ENCODE measurements at places on chromosomes 1 and 21.

DNA sequence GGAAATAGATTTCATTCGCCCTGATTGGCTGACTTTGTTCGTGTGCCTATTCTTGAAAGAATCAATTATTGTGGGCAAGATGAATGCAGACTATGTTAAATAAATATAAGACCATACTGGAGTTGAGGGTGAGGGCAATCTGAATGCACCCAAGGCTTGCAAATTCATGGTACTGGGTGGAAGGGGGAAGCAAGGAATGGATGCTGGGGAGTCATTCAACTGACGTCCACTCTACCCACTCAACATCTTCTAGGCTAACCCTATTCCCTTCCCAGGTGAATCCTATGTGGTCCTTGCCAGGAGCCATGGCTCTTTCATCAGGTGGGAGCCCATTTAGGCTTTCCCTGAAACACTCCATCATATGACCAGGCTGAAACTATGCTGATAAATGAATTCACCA, 5.7 kb upstream of the CYP4B1 start:
- DNase-seq = no peak

DNA sequence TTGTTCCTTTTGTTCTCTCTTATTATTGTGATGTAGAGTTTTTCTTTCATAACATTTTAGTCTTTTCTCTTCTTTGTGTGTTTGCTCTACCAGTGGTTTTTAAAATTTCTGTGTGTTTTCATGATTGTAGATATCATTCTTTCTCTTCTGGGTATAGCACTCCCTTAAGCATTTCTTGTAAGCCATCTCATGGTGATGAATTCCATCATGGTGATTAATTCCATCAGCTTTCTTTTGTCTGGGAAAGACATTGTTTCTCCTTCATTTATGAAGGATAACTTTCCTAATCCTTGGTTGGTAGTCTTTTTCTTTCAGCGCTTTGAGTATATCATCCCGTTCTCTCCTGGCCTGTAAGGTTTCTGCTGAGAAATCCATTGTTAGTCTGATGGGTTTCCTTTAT, 22.7 kb downstream of the CD55 start:
- DNase-seq = no peak

DNA sequence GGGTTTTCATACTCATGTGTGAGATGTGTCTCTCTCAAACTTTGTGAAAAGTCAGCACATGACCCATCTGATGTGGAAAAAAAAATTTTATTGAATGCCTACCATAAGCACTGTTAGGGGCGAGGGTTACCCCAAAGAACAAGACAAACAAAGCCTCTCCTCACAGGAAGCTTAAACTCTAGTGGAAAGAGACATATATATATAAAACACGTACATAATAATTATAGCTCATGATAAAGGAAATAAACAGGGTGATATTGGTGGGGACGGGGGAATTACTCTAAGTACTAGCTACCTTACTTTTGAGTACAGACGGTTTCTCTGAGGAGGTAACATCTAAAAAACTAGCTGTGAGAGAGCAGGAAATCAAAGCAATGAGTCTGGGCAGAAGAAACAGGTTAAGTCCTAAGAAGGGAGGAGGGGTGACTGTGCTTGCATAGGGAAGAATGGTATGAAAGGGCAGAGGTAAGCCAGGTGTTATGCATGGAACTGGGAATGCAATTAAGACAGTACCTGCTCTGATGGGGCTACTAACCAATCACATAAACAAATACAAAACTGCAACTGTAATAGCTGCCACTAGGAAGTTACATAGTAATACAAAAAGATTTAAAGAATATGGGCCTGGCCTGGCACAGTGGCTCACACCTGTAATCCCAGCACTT, 4.5 kb downstream of the LIN9 start:
- DNase-seq = no peak

- no peak for DNase-seq
Measured at GRCh38 chr1:193111641-193112090, 6.5 kb upstream of the GLRX2 start.

DNA sequence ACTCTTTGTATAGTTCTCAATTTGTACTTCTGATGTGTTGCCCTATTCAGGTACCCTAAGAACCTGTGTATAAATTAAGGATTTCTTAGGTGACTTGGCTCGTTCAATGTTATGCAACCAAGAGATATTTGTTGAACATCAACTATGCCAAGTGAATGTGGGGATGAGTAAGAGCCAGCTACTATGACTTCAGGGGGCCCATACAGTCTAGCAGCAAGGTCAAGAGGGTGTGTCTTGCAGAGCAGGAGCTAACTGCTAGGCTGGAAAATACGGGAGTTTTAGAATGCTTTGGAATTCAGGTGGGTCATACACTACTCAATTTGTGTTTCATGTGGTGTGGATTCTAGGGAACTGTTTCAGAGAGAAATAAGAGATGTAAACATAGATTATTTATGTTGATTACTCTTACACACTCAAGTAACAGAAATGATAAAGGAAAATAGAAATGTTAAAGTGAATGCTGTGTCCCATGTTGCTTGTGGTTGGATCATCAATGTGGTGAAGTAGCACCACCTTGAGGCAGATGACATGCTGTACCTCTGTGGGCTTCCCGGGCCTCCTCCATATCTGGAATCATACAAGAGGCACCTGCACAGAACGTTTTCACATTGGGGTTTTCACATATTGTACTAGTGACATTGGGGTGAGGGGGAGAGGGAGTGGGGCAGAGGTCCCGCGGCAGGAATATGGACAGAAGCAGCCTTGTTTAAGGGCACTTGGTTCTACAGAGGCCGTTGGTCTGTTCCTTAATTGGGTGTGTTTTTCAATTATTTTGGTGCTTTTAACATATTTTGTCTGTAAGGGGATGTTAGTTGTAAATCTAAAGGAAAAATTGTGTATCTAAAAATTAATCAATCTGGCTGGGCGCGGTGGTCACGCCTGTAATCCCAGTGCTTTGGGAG, 12.4 kb downstream of the ARPC5 start:
- peak; percentile 57 for DNase-seq

GRCh38 chr1:226429858-226430715, 22.2 kb upstream of the PARP1 start:
- DNase-seq = no peak

DNA sequence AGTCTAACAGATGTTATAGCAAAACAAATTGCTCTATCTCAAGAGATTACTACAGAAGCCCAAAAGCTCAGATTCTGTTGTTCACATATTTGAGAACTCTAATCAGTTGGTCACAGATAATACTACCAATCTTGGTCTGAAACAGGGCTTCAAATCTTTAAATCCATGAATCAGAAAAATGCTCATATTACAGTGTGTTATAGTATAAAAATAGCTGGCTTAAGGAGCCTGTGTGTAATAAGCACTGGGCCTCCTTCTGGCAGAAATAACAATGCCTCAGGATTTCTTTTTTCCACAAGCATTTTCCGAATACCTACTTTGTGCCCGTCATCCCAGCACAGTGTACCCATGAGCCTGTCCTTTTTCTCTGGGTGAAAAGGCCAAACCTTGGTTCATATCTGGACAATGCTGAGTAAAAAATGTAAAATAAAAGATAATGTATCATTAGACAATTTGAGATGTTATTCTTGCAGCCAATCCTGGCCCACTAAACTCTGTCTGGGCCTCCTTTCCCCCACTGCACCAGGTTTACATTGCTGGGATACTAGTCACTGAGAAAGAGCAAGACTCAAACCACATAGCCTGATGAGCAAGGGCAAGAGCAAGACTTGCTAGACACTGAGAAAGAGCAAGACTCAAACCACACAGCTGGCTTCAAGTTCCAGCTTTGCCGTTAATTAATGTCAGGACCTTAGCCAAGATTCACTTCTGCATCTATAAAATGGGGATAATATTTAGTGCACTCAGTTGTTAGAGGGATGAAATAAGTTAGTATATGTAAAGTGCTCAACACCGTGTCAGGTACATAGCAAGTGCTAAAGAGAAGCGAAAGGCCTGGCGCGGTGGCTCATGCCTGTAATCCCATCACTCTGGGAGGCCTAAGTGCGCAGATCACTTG, 17.0 kb upstream of the ADAR start:
- DNase-seq = no peak

DNA sequence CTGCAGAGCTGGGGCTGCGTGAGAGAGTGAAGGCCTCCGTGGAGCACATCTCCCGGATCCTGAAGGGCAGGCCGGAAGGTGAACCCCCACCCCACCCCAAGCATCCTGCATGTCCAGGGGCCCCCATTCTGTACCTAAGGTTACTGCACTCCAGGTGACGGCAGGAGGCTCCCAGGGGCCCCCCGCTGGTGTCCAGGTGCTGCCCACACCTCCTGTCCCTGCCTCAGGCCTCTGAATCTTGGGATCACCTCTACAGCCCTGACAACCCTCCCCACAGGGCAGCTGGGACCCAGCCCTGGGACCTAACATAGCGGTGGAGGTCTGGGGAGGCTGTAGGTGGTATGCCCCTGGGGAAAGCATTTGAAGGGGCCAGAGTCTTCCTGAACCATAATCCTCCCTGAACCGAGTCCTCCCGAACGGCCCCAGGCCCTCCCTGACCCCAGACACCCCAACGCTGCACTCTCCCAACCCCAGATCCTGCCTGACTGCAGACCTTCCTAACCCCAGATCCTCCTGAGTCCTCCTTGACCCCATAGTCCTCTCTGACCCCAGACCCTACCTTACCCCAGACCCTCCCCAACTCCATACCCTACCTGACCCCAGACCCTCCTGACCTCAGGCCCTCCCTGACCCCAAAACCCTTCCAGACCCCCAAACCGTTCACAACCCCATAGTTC, 33.5 kb downstream of the TRIM11 start:
- DNase-seq = no peak

DNA sequence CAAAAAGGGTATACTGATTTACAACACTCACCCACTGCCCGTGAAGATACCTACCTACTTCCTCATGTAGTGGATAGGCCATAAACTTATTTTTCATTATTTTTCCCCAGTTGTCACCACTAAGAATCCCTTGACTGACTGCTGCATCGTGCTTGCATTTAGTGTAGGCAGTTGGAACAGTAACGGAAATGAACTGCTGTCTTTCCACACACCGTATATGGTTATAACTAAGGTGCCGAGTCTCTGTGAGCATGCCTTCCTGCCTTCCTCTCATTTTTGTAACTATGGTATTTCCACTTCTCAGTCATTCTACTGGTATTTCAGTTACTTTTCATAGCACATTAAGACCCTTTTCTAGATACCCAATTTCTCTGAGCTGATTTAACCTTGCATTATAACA, 36.4 kb downstream of the SLC35F3 start:
- no peak for DNase-seq

DNA sequence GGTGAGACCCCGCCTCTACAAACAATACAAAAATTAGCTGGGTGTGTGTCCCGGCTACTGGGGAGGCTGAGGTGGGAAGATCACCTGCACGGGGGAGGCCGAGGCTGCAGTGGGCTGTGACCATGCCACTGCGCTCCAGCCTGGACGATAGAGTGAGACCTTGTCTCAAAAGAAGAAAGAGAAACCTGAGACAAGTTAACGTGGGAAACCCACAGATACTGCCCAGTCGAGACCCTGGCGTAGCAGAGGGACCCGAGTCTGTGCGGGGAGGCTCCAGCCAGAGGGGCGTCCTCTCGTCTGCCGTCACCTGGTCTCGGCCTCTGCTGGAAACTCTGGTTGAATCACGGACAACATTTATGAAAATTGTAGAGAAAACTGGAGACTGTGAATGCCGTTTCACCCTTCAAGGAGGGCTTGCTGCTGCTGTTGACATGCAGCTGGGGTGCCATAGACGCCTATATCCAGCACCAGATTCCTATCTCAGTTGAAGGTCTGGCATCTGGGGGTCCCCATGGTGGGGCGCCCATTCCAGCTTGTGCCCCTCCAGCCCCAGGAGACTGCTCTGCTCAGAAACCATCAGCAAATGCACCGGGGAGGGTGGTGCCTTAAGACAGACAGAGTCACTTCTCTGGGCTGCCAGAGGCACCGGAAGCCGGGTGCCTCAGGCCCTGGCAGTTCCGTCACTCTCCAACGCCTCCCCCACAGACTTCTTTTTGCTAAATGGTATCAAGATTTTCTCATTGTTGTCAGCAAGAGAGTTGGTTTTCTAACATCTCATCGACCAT, 13.6 kb upstream of the CDK11B start:
- no peak for DNase-seq

DNA sequence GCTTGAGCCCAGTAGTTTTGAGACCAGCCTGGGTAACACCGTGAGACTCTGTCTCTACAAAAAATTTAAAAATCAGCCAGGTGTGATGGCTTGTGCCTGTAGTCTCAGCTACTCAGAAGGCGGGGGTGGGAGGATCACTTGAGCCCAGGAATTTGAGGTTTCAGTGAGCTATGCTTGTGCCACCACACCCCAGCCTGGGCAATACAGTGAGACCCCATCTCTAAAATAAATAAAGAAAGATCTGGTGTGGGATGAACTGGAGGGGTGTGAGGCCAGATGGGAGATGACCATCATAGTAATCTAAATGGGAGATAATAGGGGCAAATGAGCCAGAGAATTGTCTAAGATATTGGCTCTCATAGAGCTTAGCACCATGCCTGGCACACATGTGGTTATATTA, 60.1 kb upstream of the TRABD2B start:
- DNase-seq = no peak

GRCh38 chr1:115492019-115492595, 149.7 kb upstream of the VANGL1 start:
- DNase-seq = no peak

DNA sequence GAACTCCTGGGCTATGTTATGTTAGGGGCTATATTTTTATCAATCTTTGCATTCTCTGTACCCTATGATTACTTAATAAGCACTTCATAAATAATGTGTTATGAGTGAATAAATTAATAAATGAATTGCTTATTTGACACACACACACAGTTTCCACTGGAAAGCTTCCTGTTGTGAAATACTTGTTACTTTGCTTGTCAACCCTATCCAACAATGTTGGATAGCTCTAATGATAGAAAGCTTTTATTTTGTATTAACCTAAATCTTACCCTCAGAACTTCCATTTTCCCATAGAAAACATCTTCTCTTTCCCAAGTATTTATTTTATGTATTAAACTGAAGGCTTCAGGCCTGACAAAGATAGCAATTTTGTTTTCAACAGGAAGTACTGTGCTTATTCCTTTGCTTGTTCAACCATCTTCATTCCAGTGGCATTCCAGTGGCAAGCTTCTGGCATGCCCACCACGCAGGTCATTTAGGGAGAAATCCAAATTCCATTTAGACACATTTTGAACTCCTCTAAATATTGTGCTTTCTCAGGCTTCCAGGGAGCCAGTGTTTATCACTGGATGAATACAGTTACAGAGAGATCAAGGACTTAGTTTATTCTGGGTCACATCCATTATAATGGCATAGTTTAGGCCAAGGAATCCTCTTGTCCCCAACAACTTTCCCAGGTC, 134.4 kb downstream of the TGFB2 start:
- no peak for DNase-seq

- DNase-seq = peak; percentile 79
Measured at GRCh38 chr1:223142795-223143536, at the start of gene TLR5. TSS of gene TLR5 (minus strand) at chr1:223143248. CDS start at chr1:223113031, 30,217 bp downstream.

DNA sequence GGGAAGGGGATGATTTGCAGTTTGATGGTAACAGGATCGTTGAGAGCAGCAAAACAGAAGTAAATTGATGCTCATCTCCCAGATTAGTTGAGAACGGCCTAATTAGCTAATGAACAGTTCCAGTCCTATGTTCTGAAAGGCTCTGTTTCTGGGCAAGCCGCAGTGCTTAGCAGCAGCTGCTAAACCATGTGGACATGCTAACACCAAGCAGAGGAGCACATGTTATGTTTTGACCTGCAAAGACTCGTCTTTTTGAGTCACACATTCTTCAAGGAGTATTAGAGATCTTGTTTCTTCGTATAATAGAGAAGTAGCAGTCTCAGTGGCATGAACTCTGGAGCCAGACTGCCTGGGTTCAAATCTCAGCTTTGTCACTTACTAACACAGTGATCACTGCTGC, 58.1 kb downstream of the CACNA1E start:
- DNase-seq = no peak
